ENCODE measurements at places on chromosomes 5 and 9.

DNA sequence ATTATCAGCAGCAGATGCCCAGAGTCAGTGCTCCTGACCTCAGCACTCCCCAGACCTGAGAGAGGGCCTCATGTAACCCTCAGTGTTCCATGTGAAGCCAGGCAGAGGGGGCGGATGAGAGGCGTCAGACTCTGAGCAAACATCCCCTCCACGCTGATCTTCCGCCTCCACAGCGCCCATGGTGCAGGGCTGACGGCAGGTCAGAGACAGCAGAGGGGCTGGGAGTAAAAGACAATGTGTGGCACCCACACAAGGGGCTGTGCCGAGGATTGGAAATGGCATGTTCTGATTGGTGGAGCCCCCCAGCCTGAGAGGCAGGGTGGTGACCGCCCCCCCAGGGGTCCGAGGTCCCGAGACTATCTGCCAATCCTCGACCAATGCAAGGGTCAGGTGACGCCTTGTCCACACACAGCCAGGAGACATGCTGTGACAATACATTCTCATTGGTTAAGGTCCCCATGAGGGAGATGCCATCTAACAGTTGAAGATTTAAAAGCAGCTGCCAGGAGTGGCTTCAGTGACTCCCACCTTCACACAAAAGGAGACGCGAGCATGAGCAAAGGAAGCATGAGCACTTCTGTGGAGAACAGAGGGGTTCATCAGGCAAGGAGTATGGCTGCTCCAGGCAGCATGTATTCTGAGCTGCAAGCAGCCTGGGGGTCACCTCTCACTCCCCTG lies 19.3 kb upstream of the SLC25A51 start:
- no peak for DNase-seq

DNA sequence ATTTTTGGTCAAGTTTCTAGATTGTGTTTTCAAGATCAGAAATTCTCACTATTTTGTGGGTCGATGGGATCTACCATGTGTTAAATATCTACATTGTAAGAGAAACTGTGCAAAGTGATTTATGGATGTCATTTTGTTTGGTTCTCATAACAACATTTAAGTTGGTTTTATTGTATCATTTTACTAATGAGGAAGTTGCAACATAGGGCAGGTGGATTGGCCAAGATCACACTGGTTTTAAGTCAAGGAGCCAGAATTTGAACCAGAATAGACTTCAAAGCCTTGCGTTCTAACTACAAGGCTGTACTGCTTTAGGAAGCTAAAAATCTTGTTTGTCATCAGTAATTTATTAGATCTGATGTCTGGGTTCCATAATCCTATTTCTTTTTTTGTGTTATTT lies 23.4 kb downstream of the SH3TC2 start:
- no peak for DNase-seq

DNA sequence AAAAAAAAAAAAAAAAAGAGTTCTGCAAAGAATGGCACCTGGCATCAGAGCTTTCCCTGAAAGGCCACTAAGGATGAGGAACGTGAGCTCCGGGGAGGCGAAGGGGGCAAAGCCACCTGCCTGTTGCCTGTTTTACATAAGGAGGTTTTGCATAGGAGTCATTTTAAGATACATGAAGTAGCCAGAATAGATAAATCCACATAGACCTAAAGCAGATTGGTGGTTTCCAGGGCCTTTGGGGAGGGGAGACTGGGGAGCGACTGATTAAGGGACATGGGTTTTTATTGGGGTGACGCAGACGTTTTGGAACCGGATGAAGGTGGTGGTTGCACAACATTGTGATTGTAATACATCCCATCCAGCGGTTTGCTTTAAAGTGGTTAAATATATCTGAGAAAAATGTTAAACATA lies 7.1 kb downstream of the NEK6 start:
- DNase-seq, result no peak

DNA sequence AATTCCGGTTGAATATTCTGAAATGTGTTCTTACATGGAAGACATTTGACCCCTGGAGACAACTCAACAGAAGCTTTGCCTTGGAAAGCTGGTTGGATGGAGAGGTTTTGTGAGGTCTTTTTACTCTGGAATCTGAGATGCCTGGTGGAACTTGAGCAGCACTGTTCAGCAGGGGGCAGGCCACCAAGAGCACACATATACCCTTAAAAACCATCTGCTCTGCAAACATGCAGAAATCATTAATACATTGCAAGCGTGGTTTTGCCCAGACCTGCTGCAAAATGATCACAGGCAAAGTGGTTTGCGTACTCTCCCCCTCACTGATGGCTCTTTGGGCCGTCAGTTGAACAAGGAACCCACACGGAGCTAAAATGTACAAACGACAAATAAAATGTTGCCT lies 32.8 kb upstream of the DAP start:
- no peak for DNase-seq

GRCh38 chr9:33840381-33840780 lies 23.4 kb downstream of the UBE2R2 start:
- DNase-seq, result no peak

- no peak for DNase-seq
Observed at GRCh38 chr5:40679913-40680681, at the start of gene PTGER4. PTGER4 (plus strand) TSS chr5:40679915; CDS start chr5:40680994, 1,079 bp downstream.

Data from LHCN-M2 (cell line).